Stromal cell of bone marrow (primary cell): ENCODE measurements at places on chromosomes 6 and 20.

DNA sequence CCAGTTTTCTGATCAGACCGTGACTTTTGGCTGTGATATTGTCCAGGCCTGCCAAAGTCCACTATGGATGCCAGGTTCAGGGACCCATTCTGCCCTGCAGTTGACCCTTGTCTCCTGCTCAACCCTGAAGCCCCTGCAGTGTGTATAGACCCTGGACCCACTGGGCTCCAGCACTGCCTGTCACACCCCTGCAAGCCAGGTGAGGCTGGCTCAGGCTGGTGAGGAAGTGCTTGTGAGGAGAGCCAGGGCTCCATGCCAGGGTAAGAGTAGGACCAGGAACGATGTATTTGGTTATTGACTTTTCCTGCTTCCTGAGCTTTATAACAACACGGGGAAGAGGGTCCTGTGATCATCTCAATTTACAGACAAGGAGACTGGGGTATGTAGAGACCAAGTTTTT, 19.1 kb upstream of the CD93 start:
- DNase-seq, result no peak

DNA sequence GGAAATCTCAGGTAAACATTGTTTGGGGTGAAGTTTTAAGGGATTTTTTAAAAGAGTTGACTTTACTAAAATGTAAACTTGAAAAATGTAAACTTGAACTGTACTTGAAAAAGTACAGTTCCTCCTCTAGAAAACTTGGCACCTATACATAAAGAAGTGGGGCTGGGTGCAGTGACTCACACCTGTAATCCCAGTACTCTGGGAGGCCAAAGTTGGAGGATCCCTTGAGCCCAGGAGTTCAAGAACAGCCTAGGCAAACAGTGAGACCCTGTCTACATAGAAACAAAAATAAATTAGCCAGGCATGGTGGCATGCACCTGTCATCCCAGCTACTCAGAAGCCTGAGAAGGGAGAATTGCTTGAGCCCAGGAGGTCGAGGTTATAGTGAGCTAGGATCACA, 7.2 kb downstream of the BTBD9 start:
- DNase-seq, result no peak

GRCh38 chr20:9422321-9423057, 91.9 kb upstream of the LAMP5 start:
- peak; percentile 56 for DNase-seq

GRCh38 chr20:23266530-23267398, 83.8 kb upstream of the NXT1 start:
- DNase-seq, result no peak

GRCh38 chr6:131628726-131629125, 684 bp upstream of the MED23 start:
- peak; percentile 8 for DNase-seq

- no peak for DNase-seq
These were observed 24.5 kb downstream of the FAM110A start for GRCh38 chr20:858011-858410.

DNA sequence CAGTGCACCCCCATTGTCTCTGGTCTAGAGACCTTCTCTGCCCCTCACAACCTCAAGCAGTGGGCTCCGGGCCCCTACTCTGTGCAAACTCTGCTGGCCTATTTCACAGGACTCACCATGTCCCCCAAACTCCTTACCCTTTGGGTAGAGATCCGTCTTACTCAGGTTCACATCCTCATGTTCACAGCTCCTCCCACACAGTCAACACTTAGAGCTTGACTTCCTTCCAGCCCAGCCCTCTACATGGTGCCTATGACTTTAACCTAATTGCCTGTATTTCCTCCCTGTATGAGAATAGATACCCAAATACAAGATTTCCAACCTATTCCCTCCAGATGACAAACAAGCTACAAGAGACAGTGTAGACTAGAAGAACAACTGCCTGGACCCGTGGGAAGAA, 528.6 kb upstream of the JARID2 start:
- no peak for DNase-seq

DNA sequence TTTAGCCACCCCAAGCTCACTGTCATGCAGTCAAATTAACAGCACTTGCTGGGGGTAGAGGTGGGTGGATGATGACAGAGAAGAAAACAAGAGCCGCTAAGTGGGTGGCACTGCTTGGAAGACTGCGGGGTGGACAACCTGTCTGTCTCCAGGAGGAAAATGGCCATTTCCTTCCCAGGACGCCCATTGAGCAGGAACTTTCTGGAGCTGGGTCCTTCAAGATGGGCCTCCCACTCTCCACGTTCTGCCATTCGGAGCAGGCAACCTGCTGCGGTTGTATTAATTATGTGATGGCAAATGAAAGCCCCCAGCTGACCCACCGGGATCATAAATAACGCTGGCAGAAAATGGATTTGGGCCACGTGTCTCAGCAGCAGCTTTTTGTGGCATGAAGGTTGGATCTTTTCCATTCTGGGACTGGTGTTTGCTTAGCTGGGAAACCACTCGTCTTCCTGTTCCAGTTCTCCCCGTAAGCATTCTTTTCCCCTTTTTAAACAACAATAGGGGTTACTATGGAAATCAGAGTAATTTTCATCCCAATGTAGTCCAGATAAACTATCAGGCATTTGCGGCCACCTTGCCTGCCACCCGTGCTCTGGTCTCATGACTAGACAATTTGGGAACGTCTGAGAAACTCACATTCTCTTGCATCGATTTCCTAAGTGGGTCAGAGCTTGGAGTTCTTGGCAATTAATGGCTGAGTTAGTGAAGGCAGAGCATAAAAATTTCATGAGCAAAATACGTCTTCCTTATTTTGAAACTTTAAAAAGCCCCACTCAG, 215.5 kb downstream of the ANKRD60 start:
- DNase-seq, result no peak

GRCh38 chr20:1357921-1358671, 29.2 kb upstream of the SDCBP2 start:
- DNase-seq, result no peak

DNA sequence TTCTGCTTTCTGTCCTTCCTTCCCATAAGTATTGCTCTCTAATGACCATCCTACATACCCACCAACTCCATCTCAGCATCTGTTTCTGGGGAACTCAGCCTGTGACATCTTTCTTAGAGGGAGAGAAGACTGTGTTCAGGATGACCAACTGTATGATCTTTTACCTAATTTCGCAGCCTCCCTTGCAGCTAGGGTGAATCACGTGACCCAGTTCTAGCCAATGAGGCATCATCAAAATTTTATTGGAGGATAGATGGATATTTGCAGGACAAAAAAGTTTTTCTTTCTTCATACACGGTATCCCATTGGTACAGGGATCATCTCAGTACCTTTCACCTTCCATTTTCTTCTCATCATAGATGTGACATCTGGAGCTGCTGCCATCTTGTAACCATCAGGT, 14.4 kb upstream of the MC3R start:
- DNase-seq, result no peak

- no peak for DNase-seq
These were observed 152.4 kb upstream of the MAN1A1 start for GRCh38 chr6:119501798-119502483.

- DNase-seq, result no peak
These were observed 32.7 kb upstream of the FANCE start for GRCh38 chr6:35419417-35419816.

- DNase-seq, result no peak
These were observed 127.9 kb upstream of the NXT1 start for GRCh38 chr20:23222531-23223200.

- no peak for DNase-seq
These were observed 2.9 kb upstream of the GZF1 start for GRCh38 chr20:23358923-23359593.

DNA sequence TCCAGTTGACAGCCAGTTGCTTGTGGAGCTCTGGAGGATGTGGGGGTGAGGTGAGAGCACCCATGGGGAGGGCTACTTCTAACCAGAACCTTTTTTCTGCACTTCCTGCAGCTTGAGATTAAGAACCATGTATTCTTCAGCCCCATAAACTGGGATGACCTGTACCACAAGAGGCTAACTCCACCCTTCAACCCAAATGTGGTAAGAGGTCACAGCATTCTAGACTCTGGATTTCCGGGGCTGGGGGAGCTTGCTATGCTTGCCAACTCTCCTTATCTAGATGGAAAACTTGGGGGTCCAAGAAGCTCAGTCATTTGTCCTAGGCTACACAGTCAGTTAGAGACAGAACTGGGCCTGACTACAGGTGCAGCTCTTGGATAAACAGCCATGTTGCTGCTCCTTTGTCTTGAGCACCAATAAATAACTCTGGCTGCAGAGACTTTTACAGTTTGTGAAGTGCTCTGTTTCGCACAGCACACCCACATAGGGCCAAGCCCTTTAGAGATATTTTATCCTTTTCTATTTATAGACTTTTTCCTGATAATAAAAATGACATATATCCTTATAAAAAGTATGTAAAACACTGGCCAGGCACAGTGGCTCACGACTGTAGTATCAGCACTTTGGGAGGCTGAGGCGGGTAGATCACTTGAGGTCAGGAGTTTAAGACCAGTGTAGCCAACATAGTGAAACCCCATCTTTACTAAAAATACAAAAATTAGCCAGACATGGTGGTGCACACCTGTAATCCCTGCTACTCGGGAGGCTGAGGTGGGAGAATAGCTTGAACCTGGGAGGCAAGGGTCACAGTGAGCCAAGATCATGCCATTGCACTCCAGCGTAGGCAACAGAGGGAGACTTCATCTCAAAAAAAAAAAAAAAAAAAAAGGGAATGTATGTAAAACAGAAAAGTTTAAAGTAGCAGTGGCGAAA, 10.6 kb upstream of the IFT52 start:
- DNase-seq, result no peak

- no peak for DNase-seq
These were observed 8.7 kb downstream of the SLC2A4RG start for GRCh38 chr20:63748070-63748933.

DNA sequence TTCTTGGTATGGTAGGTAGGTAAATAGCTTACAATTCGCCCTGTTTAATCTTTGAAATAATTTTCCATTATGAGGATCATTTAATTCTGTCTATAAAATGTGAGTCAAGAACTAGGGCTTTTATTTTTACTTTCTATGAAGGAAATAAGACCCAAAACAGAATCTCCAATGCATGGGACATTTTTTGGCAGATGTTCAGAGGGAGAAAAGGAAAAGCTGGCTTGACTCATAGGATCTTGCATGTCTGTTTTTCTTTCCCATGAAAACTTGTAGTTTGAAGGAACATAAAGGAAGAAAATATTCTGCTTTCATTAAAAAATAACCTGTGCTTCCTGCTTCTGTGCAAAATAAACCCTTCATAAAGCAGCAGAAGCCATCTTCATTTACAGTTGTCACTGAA, 143.1 kb upstream of the INSM1 start:
- DNase-seq, result no peak

GRCh38 chr6:6131492-6132109, 124.9 kb upstream of the NRN1 start:
- DNase-seq, result peak; percentile 2

GRCh38 chr6:73169111-73169510, 56.2 kb downstream of the KHDC1L start:
- DNase-seq, result no peak

DNA sequence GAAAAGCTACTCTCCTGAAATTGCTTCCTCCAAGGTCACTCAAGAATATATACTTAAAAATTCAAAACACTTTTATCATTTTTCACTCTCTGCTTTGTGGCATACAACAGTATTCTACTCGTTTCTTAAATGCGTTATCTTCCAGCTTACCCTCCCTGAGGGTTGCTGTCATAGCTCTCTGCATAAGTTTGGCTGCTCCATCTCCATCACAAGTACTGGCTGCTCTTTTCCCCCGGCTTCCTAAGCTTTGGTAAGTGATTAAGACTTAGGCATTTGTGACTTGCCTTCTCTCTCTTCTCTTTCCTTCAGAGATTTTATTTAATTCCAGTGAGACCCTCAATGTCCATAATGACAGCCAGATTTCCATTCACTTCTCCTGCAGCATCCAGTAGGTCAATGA, 128.3 kb downstream of the NKAIN2 start:
- DNase-seq, result no peak

DNA sequence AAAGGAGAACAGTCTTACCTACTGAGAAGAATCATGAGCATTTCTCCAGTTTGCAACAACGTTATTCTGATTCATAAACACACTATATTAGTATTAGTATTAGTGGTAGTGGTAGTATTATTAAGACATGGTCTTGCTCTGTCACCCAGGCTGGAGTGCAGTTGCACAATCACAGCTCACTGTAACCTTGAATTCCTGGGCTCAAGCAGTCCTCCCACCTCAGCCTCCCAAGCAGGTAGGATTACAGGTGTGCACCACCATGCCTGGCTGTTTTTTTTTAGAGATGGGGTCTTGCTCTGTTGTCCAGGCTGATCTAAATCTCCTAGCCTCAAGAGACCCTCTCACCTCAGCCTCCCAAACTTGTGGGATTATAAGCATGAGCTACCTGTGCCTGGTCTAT, 363.5 kb downstream of the SAMD5 start:
- DNase-seq, result no peak

GRCh38 chr6:10873374-10873773, 8.5 kb downstream of the GCM2 start:
- DNase-seq, result no peak

GRCh38 chr20:44110816-44111568, 76.0 kb downstream of the JPH2 start:
- DNase-seq, result no peak

- DNase-seq, result no peak
These were observed 149.3 kb downstream of the ADAT2 start for GRCh38 chr6:143301188-143301587.

GRCh38 chr20:61841966-61842365, 223.7 kb downstream of the TAF4 start:
- no peak for DNase-seq

- DNase-seq, result no peak
These were observed 288.5 kb downstream of the PRL start for GRCh38 chr6:22008248-22008836.

DNA sequence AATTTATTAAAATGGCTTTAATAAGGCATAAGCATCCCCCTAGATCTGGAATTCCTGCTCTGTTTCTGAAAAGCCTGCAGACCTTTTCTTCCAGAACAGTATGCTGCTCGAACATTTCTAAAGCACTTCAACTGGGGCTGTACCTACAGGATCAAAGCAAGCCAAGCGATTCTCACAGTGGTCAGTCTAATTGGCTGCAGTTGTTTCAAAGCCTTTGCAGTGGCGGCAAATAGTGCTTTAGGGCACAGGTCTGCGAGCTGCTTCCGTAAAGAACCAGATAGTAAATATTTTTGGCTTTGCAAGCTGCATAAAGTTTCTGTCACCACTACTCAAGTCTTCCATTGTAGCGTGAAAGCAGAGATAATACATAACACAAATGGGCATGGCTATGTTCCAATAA, 88.9 kb upstream of the FBXL4 start:
- no peak for DNase-seq

DNA sequence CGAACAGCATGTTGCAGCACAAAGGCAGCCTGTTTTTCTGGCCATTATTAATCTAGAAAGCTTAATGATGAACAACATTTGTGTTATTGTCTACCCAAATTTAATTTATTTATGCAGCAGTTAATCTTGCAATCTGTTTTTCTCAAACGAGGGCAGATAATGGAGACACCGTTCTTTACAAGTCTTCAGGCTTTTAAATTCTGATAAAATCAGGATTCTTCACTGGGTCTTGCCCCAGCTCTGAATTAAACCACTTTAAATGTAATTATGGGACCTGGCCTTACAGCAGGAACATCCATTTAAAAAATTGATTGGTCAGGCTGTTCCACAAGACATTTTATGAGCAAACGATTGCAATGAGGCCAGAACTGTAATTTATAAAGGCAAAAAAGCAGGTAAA, 26.5 kb upstream of the INSM1 start:
- DNase-seq, result no peak
